NCI-H1436 (cell line): ENCODE measurements at places on chromosomes 13 and 19.

GRCh38 chr13:112990783-112991182, 21.8 kb downstream of the MCF2L start:
- peak; percentile 84 for DNase-seq

DNA sequence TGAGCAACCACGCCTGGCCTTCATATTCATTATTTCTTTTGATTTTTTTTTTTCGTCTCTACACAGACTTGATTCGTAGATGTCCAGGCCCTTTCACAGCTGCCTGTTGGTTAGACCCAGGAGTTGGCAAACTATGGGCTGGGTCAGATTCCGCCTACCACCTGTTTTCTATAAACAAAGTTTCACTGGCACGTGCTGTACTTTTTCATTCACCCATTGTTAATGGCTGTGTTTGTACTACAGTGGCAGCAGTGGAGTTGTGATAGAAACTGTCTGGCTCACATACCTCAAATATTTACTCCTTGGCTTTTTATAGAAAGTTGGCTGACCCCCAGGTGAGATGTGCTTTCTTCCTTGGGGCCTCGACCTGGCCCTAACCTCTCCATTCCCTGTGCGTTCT, 72.9 kb upstream of the TEX29 start:
- no peak for DNase-seq

DNA sequence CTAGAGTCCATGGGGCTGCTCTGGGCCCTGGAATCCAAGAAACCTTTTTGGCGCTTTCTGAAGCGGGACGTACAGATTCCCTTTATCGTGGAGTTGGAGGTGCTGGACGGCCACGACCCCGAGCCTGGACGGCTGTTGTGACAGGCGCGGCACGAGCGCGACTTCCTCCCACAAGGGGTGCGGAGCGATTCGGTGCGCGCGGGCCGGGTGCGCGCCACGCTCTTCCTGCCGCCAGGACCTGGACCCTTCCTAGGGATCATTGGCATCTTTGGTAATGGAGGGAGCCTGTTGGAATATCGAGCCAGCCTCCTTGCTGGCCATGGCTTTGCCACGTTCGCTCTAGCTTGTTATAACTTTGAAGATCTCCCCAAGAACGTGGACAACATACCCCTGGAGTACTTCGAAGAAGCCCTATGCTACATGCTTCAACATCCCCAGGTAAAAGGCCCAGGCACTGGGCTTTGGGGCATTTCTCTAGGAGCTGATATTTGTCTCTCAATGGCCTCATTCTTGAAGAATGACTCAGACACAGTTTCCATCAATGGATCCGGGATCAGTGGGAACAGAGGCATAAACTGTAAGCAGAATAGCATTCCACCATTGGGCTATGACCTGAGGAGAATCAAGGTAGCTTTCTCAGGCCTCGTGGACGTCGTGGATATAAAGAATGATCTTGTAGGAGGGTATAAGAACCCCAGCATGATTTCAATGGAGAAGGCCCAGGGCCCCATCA, 3.5 kb upstream of the ZFP82 start:
- no peak for DNase-seq

DNA sequence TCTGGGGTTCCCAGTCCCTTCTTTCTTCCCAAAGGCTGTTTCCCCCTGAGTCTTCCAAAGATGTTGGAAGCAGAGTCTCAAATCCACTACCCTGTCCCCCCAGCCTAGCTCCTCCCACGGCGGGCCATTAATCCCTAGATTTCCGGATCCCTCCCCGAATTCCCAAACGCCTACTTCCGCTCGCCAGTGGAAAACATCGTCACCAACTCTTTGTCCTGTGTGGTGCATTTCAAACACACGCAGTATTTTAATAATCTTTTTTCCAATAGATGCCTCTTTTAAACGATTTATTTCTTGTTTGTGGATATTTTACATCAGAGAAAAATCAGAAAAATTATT, 610 bp downstream of the ZNF791 start:
- no peak for DNase-seq

DNA sequence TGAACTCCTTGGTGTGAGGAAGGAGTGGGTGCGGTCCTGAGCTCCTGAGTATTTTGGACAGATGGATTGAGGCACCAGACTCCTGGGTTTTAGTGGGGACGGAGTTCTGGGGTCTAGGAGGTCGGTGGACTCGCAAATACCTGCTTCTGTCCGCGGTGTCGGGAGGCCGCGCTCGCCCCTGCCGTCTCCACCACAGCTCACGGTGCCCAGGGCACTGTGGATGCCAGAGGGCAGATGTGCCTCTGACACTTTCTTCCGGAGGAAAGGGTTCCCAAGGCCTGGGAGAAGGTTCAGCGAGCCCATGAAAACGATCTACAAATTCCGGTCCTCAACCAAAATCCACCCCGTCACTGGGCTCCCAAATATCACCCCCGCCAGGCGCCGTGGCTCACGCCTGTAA, 3.3 kb downstream of the TULP2 start:
- no peak for DNase-seq

GRCh38 chr13:113061271-113061625, 44.3 kb upstream of the F7 start:
- no peak for DNase-seq

DNA sequence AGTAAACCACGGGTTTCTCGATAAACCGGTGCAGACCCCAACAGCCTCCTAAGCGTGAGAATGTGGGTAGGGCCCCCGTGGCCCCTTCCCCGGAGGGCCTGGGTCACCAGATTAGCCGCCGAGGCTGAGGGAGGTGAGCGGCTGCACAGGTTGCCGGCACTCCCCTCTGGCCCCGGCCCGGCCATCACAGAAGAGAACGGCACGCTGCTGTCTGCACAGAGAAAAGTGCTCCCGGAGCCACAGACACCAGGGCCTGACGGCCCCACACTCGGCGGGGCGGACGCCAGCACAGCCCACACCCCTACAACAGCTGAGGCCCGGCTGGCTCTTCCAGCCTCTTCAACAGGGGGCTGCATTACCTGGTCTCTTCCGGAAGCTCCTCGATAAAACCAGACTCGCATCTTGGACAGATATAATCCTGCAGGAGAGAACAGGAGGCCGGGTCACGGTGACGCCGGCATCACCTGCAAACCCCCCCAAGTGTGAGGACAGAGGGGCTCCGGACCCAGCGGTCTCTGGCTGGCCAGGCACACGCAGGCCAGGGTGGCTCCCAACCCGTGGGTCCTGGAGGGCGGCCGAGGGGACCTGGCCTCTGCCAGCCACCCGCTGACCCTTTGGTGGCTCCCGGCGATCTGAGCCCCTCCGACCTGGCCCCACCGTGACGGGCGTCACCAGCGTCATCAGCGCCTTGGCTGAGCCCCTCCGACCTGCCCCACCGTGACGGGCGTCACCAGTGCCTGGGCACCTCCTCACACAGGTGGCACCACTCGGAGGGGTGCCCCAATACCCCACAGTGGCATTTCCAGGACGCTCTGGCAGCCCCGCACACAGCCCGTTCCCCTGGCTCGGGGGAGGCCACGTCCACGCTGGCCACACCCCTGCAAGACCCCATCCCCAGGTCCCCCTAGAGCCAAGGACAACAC, 10.3 kb downstream of the RNF126 start:
- DNase-seq = no peak

- no peak for DNase-seq
Measured at GRCh38 chr19:10908380-10908960, 20.0 kb downstream of the YIPF2 start.

- no peak for DNase-seq
Measured at GRCh38 chr13:74077792-74078191, 56.4 kb downstream of the KLF12 start.

- no peak for DNase-seq
Measured at GRCh38 chr19:50233308-50233910, 30.0 kb downstream of the MYH14 start.

DNA sequence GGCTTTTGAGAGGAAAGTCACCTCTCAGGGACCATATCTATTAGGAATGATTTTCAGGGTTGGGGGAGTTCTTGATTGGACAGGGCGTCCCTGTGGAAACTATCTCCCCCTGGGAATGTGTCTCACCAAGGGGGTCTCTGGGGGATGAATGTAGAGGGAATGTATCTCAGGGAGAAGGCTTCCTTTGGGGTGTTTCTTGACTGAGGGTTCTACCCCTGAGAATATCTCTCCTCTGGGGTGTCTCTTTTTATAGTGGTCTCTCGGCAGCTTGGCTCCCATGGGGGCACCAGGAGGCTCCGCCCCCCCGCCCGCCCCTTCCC, 1.0 kb downstream of the RTBDN start:
- DNase-seq = no peak

DNA sequence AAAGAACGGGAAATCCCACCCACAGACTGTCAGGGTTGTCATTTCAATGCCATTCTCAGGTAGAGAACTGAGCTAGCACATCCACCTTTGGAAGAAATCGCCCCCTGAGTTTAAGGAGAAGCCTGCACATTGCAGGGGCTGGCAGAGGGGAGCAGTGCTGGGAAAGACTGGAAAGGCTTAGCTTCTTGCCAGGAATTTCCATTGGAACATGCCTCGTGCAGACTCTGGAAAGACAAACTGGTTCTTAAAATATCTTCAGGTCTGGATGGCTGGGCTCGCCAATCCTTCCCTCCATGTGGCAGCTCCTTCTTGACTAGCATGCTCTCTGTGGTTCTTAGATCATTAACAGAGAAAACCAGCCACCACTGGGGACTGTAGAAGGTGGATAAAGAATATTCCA, 414.1 kb downstream of the TSHZ3 start:
- no peak for DNase-seq

- DNase-seq = no peak
Measured at GRCh38 chr13:114257014-114257413, 22.3 kb downstream of the CDC16 start.

GRCh38 chr19:869245-870177, 10.0 kb downstream of the CFD start:
- no peak for DNase-seq

- no peak for DNase-seq
Measured at GRCh38 chr13:39599012-39599411, 4.0 kb downstream of the LHFPL6 start.

GRCh38 chr13:67574320-67575233, 344.4 kb upstream of the PCDH9 start:
- no peak for DNase-seq

- no peak for DNase-seq
Measured at GRCh38 chr13:98536729-98537128, 40.2 kb downstream of the STK24 start.

- no peak for DNase-seq
Measured at GRCh38 chr13:24557081-24557480, 44.5 kb upstream of the PARP4 start.

DNA sequence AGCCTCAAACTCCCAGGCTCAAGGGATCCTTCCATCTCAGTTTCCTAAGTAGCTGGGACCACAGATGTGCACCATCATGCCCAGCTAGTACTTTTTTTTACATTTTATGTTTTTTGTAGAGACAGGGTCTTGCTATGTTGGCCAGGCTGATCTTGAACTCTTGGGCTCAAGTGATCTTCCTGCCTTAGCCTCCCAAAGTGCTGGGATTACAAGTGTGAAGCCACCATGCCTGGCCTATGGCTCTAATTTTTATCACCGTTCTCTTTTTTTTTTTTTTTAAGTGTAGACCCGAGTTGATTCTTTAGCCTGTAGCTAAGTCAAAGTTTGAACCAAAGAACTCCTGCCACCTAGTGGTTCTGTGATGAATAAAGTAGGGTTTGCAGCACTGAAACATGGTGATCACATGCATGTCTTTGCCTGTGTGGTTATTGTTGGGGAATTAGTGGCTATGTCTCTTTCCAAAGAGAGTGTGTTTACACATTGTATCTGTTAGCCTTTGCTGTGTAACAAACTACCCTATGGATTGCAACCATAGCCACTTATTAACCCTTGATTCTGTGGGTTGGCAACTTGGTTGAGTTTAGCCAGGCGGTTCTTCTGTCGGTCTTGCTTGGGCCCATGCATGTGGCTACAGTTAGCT, 11.6 kb downstream of the NFILZ start:
- no peak for DNase-seq

DNA sequence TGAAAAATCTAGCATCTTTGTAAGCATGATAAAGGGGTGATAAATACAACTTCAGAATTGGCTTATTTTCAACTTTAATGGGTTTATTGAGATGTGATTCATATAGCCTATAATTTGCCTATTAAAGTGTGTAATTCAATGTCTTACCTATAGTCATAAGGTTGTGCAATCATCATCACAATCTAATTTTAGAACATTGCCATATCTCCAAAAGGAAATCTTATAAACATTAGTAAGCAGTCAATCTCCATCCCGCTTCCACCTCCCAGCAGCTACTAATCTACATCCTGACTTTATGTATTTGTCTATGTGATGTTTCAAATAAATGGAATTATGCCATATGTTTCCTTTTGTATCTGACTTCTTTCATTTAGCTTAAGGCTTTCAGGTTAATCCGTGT, 145.2 kb upstream of the KLHL1 start:
- no peak for DNase-seq

DNA sequence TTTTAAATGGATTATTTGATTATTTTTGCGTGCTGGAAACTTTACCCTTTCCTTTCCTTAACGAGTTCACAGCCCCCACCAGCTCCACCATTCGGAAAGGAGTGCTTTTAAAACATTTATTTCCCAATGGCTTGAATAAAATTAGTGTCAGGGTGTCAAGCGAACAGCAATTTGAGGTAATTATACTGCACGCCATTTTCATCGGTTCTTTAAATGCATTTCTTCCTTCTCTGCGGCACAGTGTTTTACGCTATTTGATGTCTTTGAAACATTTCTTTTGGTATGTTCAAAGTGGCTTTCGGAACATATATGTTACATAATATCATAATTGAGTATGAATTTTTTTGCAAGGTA, 309 bp upstream of the SLITRK1 start:
- DNase-seq = no peak

GRCh38 chr13:42405665-42406390, 133.9 kb downstream of the AKAP11 start:
- no peak for DNase-seq
